Jurkat, Clone E6-1 (cell line): ENCODE measurements at places on chromosomes 12 and 14.

DNA sequence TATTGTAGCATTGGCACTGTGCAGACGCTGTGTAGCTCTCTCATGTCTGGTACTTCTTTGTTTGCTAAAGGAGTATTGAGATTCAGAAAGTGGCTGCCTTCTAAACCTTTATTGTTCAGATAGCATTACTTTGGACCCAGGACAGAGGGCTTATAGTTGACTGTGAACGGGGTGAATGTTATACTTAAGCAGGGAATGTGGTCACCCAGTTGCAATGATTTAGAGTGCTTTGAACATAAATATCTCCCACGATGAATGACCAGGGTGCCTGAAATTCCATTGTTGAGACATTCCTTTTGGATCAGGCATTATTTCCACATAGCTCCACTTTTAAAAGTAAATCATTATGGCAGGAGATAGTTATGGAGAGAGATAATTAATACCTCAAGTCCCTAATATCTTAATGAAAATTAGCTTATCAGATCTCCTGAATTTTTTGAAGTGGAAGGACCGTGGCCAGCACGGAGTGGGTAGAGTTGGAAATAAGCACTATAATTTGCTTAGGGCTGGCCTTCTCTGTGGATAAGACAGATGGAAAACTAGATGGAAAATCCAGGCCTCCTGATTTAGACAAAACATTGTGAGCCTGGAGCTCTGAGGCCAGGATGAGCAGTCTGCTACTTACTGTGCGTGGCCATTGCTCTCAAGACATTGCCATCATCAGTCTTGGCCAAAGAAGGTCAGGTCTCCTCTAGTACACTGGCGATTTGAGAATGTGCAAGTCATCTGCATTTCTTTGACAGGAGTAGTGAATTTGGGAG is 114.5 kb downstream of the ETV6 start:
- no peak for DNase-seq

GRCh38 chr12:53969588-53970259 is 3.2 kb upstream of the HOXC11 start:
- DNase-seq, result no peak

DNA sequence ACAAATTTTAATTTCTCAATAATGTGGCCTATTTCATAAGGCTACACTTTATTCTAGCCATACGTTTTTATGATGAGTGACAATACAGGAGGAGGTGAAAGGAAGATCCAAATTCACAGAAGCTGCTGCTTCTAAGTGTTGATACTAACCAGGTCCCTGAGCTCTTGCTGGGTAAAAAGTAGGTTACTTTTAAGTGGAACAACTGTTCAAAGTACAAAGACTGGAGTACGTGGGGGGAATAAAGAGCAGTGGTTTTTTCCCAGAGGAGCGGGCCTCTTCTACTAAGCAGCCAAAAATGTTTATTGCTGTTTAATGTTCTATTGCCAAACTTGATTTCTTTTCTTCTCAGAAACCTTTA is 301.8 kb downstream of the AEBP2 start:
- DNase-seq, result no peak

DNA sequence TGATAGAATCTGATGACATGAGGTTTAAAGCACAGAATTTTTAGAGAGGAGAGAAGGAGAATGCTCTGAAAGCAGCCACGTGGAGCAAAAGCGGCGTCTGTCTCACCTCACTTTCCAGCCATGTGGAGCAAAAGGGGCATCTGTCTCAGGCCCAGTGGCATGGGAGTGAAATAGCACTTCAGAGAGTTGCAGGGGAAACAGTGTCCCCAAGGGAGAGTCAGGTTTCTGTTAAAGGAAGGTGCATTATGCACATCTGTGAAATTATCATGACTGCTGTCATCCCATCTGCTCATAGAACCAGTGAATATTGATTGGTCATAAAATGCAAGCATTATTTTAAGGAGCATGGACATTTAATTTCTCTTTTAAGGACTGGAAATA is 124.0 kb downstream of the BICD1 start:
- no peak for DNase-seq

DNA sequence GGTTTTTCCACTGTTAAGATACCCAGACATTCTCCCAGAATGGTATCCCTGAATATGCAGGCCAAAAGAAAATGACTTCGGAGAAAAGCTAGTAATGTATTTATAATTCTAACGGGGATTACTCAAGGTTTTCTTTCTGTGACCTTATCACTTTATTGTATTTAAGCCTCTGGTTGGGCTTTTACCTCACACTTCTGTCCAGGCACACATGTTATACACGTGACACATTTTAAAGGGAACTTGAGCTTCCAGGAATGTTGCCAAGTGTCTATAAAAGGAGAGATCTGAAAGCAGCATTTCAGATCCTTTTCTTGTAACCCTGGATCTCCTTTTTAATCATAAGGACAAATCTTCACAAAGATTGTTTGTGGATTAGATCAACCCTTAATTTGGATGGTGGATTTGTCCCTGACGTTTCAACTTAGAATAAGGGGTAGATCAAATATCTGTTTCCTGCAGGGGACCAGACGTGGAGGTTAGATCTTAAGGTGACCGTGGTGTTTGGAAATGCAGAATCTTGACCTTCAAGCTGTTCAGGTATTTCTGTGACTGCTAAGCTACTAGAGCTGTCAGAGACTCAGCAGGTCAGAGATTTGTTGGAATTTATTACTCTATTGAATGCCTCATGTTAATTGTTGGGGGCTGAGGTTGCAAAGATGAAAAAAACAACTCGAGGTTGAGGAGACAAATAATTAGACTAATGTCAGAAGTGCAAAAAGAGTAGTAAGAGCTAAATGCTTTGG is 1.5 kb downstream of the CIPC start:
- no peak for DNase-seq

GRCh38 chr12:102232446-102232845 is 34.8 kb upstream of the PMCH start:
- no peak for DNase-seq

- DNase-seq, result no peak
Observed at GRCh38 chr14:58898655-58899316, 261.0 kb downstream of the DACT1 start.

GRCh38 chr12:109580684-109581333 is 7.2 kb downstream of the MVK start:
- DNase-seq, result no peak

DNA sequence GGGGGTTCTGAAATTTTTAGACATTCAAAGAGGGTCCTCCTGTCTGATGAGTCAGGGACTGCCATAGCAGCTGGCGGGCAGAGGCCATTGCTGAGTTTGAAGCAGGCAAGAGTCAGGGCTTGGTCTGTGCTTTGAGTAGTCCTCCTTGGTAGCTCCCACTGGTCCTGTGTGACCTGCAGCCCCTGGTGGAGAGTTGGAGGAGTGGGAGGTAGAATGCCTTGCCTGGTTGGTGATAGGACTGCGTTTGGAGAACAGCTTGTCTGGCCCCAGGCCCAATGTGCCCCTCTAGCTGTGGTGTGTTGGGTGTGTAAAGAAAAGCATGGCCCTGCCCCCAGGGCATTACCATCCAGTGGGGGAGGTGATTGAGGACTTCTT is 116.7 kb downstream of the BEGAIN start:
- DNase-seq, result no peak

DNA sequence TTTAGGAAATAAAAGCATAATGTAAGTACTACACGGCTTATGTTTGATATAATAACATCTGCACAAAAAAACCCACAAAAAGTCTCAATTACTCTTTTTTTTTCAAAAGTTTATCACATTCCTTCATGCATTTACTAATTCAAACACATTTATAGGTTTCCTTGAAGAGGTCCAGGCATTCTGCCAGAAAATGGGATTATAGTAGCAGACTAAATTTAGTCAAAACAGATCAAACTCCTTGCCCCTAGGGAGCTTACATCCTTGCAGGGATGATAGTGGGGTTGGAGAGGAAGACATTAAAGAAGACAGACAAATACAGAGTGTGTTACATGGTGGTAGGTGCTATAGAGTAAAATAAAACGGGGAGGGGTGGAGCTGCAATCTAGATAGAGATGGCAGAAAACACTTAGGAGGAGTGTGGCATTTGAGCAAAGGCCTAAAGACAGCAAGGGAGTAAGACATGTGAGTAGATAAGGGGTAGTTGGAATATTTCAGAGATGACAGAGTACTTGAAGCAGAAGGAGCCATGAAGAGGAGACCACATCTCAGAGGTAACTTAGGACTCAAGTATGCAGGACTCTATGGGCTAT is 266.9 kb downstream of the PPFIA2 start:
- no peak for DNase-seq
